ENCODE measurements at places on chromosomes 6 and 20.

DNA sequence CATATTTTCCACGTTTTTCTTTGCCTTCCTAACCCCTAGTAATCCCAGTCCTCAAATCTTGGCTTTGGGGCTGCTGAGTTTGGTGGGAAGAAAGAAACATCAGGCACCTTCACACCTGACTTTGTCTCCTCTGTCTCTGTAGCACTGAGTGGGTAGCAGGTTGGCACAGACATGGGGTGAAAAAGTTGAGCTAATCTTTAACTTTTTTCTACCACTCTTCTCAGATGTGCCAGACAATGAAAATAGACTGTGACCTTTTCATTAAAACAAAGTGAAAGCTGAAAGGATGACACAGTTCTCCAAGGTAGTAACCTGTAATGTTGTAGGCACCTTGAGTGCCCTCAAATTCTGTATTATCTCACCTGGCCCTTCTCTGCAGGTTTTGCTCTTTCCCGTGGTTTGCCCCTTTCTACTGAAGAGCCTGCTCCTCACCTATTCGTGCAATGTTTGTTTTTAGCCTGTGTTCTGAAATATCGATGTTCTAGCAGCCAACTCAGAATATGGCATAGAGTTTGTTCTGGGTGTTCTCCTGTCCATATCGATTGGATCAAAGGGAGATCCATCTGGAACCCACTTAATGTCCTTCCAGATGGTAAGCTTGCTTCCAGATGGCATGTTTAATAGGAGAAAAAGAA is 57.8 kb upstream of the ATXN1 start:
- no peak for DNase-seq

DNA sequence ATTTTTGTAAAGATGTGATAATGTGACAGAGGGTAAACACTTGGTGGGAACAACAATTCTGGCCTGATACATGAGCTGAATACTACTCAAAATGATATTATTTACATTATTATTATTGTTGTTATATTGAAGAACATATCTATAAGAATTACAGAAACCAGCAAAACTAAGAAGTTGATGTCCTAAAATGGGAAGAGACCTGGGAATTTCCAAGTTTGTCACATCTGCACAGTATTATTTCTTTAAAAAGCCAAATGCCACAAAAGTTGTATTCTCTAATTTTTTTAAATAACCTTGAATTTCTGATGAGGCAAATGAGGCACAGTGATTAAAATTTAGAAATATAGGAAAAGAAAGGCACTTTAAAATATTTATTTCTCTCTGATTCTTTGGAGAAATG is 5.0 kb upstream of the ZNF292 start:
- no peak for DNase-seq

DNA sequence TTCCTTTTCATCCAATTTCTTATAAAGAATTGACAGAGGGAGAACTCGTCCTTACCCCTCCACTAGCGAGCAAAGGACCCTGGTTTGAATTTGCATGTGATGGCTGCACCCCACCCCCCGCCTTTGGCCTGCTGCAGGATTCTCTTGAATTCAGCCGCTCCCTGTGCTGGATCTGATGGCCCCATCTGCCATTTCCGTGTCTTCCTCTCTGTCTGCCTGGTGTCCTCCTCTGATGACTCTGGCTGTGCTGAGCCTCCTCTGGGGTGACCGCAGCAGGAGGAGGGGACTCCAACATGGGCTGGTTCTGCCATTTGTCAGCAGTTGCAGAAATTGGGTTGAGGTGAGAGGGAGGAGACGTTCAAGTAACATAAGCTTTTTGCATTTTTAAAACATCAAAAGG is 188.8 kb downstream of the DLL1 start:
- no peak for DNase-seq

GRCh38 chr6:89438248-89438647 is 5.3 kb downstream of the ANKRD6 start:
- DNase-seq = no peak

DNA sequence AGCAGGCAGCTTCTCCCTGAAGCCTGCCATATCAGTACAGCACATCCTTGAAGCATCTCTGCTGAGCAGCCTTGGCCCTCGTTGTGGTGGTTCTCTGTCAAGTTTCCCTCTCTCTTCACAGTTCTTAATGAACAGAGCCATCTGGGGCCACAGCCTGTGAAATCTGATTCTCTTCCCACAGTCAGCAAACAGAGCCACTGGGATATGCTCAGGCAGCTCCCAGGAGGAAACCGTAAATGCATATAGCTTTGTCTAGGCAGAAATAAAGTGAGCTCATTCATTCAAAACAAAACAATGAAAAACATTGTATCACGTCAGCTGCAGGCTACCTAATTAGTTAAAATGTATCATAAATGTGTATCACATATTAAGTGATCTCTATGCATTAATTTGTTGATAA is 80.3 kb downstream of the TBC1D7 start:
- no peak for DNase-seq
